RPMI7951 (cell line): ENCODE measurements at places on chromosomes 13 and 19. TPM values are rescaled to one million over a fixed set of nuclear protein-coding genes. Genes with fewer than 3 reads are reported as not detected.

Gene NMRK2
- not detected in 2 replicates for total RNA-seq

Gene PPP1R13L
- 4.5 and 5.3 TPM in 2 replicates for total RNA-seq

DNA sequence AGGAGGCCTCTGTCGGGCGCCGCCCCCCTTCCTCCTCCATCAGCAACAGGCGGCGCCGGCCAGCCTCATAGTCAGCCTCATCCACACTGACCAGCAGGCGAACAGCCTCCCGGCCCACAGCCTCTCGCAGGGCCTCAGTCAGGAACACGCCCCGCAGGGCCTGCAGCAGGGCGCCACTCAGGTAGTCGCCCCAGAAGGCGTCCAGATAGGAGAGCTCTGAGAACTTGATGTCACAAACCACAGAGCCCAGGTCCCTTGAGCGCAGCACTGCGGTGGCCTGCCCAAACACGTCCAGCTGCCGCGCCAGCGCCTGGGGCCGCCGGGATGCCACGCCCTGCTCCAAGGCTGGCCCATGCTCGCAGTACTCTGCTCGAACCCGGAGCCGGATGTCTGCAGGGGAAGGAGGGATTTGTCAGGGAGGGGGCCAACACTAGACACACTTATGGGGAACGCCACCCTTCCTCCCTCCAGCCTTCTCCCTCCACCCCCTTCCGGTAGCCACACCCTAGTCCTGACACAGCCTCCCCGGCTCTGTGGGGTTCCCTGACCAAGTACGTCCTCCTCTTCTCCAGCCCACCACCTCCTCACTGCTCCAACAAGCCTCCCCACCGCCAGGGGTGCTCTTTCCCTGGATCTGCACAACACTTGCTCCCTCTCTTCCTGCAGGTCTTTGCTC, 17.9 kb downstream of the DEDD2 start:
- DNase-seq = no peak

GRCh38 chr13:106499896-106500295, 35.6 kb downstream of the EFNB2 start:
- peak; percentile 69 for DNase-seq

GRCh38 chr13:30071969-30072817, 221.8 kb upstream of the UBL3 start:
- DNase-seq = no peak

DNA sequence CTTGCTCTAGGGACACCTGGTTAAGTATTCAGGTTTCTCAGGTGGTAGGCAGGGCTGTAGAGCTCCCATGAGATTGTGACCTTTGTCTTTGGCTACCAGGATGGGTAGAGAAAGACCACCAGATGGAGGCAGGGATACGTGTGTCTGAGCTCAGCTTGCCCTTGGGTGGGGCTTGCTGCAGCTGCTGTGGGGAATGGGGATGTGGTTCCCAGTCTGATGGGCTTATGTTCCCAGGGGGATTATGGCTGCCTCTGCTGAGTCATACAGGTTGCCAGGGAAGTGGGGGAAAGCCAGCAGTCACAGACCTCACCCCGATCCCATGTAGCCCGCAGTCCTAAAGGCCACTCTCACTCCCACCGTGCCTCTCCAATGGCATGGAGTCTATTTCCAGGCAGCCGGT, 659.9 kb upstream of the KLF12 start:
- no peak for DNase-seq

DNA sequence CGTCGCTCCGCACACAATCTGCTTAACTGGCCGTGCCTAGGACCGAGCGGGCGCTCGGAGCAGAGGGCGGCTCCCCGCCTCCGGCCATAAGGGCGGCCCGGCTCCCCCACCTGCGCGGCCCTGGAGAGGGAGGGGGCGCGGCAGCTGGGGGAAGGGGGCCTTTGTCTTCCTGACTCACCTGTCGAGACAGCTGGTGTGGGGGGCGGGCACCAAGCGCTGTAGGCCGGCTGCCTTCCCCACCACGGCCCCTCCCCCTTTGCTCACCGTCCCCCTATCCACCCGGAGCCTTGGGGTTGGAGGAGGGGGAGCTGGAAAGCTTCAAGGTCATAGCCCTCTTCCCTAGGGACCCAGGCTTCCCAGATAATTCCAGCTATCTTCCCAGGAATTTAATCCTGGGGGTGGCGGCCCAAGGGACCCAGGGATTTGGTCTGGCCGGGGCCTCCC, 1.2 kb downstream of the VASP start:
- peak; percentile 35 for DNase-seq

GRCh38 chr19:15788594-15789270, 1.3 kb downstream of the OR10H5 start:
- DNase-seq = no peak

DNA sequence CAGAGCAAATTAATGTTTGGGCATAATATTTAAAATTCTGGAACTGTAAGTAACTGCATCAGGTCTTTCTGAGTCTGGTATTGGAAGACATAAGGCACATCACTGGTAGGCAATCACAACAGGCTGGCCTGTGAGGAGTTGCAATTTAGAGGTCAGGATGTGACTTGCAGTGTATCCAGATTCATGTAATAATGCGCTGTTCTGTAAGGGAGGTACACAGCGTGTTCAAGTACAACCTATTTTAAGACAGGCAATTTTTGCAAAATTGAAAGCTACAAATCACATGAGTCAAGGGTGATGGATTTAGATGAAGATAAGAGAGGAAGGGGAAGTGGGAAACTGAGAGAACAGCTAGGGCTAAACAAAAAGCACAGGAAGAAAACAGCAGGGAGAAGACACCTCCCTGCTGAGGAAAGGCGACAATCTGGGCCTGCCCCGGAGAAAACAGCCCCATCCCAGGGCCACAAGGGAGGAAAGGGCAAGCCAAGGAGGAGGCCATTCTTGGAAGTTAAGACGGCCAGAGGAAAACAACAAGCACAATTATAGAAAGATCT, 138.1 kb downstream of the LACC1 start:
- no peak for DNase-seq
